ENCODE measurements at places on chromosomes 3 and 15.

DNA sequence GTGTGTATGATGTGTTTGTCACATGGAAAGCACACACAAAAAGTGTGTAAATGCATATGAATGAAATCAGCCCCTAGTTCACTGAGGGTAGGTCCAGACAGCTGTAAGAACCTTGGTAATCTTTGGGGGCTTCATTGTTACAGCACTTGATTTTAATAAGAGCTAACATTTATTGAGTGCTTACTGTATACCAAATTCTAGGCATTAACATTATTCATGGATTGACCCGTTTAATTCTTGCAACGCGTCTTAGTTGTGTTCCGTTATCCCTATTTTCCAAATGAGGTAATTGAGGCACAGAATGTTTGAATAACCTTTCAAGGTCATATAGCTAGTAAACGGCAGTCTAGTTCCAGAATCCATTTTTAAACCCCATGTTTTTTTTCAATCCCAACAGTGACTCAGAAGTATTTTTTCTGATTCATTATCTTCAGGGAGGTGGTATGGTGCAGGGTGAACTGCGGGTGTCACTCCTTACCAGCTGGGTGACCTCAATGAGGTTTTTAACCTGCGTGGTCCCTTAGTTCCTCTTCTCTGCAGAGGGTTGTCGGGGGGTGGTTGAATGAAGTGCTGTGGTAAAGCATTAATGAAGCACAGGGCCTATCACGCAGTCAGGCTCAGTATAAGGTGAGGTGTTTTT, 14.2 kb downstream of the RAB8B start:
- DNase-seq, result no peak

- no peak for DNase-seq
Observed at GRCh38 chr3:126998728-126999127, 15.8 kb downstream of the PLXNA1 start.

- DNase-seq, result no peak
Observed at GRCh38 chr3:135237371-135238143, 442.5 kb downstream of the EPHB1 start.

DNA sequence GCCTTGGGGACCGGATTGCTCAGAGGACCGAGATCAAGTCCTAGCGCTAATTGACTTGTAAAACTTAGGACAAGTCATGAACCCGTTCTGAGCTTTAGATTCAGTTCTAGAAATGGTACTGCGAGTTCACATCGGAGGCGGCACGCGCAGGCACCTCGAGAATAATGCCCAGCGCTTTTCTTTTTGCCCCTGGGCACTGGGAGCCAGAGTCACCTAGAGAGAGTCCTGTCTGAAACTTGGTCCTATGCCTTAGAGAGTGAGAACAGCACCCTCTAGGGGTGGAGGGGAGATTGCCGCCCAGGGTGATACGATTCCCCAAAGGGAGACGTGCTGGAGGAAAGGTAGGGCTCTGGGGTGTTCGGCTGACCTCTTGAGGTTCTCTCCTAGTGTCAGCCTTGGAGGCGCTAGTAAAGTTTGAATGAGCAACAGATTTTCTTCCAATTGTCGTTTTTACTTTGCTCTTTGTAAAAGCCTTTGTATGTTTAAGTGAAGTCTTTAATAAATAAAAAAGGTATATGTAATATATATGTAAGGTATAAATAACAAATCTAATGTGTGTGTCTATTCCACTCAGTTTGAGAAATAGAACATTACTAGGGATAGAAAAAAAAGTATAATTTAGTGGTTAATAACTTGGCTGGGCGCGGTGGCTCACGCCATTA, 826 bp downstream of the EEF1AKMT4 start:
- DNase-seq, result peak; percentile 76

DNA sequence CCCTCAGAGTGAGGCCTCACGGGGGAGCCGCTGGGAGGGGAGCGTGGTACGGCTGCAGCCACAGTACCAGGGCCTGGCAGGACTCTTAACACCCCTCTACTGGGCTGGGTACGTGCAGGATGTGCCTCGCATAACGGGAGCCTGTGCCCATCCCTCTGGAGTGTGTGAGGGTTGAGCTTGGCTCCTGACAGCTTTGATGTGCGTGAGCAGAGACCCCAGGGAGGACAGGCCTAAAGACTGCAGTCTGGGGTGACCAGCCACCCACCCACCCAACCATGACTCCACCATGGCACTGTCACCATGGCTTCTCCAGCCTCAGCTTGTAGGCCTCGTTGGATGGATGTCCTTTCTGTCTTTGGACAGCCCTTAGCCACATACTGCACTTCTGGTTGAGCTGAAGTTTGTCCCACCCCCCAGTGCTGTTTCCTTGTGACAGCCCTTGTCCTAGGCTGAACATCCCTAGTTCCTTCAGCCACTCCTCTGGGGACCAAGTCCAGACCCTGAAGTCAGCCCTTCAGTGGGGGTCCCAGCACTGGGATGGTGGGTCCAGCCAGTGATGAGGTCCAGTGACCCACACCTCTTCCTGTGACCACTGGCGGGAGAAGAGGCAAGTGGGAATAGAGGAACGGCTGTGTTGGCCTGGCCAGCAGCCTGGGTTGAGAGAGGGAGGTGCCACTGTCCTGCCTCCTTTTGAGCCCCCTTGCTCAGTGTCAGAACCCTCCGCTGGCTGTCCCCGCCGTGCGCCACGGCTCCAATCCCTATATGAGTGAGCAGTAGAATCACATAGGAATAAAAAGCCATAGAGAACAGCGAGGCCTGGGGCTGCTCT, 6.1 kb downstream of the GLYCTK start:
- DNase-seq, result no peak

GRCh38 chr3:45657853-45658252, 31.3 kb upstream of the SACM1L start:
- no peak for DNase-seq

GRCh38 chr3:168383573-168383972, 287.8 kb upstream of the GOLIM4 start:
- DNase-seq, result no peak

DNA sequence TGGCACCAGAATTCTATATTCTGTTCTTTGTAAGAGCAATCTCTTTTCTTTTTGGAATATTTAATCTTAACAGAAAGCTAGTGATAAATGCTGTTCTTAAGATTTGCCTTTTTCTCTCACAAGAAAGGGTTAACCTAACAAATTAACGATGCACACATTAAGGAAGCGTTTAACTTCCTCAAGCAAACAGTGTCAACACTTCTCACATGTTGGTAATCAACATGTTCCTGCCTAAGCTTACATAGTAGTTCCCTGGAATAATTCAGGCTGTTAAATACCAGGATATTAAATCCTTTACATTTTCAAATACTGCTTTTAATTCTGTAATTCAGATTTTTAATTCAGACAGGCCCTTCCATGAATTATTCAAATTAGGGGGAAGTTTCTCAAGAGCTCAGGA, 67.4 kb upstream of the RPL35A start:
- no peak for DNase-seq

DNA sequence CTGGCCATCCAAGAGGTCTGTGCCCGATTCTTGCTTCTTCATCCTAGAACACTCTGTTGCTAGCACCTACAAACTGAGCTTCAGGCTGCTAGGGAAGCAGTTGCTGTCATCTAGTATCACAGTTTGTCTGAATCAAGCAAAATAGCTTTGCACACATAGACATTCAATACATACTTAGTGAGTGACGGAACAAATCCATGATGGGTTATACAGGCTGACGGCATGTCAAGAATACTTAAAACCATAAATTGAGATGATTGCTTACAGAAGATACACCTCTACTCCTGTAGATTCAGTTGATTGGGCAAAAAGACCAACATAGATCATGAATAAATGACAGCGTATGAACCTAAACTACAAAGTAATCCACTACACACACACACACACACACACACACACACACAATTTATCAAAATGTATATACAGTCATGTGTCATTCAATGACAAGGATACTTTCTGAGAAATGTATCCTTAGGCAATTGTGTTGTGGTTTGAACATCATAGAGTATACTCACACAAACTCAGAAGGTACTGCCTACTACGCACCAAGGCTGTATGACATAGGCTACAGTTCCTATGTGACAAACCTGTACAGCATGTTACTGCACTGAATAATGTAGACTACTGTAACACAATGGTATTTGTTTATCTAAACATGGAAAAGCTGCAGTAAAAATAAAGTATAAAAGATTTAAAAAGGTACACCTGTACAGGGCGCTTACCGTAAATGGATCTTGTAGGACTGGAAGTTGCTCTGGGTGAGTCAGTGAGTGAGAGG, 14.4 kb upstream of the HEG1 start:
- no peak for DNase-seq

DNA sequence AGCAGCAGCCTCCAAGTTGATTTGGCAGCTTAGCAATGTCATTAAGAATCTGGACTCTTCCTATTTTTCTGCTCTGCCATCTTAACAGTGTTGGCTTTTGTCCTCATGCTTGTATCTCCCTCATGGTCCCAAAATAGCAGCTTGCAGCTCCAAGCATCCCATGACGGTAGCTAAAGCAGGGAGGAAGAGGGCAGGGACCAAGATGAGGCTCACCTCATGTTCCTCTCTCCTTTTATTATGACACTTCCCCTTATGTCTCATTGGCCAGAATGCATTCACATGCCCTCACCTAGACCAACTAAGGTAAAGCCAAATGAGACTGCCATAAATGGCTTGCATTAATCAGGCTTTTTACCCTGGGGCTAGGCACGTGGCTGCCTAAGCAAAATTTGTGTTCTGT, 382.4 kb downstream of the SHQ1 start:
- DNase-seq, result no peak

DNA sequence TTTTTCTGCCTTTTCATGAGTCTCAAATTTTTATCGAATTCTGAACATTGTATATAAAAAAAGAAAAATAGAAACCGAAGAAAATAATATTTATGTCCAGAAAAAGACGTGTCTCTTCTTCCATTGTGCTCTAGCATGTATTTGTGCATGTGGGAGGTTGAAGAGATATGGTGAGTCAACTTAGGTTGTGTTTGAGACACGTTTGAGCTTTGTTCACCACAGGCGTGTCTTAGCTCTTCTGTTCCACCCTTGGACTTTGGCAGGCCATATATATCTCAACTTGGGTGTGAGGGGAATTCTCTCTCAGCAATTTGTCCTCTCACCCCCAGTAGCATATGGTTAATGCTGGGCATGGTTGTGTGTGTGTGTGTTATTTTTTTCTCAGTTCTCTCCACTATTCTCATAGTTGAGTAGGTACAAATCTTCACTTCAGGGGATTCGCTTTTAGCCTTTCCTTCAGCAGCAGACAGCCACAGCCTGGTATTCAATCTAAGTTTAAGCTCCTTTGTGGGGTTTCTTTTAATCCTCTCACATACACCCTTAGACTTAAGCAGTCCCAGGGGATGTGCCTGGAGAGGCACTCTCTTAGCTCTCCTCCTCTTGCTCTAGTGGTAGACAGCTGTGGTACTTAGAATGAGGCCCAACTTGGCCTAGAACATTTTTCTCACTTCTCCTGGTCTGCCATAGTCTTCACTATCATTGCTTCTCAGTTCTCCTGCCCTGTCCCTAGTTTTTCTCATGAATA, 286.5 kb upstream of the RBMS3 start:
- DNase-seq, result no peak

DNA sequence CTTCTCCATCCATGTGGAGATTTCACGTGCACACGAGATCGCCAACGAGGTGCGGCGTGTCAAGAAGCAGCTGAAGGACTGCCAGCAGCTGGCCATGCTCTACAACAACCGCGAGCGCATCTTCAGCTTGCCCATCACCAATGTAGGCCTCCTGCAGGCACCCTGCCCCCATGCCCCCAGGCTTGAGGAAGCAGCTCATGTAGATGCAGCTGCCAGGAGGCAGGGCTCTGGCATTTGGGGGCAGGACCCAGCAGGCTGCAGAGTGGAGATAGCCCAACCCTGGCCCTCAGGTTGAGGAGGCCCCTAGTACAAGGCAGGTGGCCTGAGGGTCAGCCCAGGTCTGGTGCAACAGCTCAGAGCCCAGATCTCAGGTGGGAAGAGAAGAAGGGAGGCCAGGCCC, 36.4 kb downstream of the DNAH1 start:
- no peak for DNase-seq

DNA sequence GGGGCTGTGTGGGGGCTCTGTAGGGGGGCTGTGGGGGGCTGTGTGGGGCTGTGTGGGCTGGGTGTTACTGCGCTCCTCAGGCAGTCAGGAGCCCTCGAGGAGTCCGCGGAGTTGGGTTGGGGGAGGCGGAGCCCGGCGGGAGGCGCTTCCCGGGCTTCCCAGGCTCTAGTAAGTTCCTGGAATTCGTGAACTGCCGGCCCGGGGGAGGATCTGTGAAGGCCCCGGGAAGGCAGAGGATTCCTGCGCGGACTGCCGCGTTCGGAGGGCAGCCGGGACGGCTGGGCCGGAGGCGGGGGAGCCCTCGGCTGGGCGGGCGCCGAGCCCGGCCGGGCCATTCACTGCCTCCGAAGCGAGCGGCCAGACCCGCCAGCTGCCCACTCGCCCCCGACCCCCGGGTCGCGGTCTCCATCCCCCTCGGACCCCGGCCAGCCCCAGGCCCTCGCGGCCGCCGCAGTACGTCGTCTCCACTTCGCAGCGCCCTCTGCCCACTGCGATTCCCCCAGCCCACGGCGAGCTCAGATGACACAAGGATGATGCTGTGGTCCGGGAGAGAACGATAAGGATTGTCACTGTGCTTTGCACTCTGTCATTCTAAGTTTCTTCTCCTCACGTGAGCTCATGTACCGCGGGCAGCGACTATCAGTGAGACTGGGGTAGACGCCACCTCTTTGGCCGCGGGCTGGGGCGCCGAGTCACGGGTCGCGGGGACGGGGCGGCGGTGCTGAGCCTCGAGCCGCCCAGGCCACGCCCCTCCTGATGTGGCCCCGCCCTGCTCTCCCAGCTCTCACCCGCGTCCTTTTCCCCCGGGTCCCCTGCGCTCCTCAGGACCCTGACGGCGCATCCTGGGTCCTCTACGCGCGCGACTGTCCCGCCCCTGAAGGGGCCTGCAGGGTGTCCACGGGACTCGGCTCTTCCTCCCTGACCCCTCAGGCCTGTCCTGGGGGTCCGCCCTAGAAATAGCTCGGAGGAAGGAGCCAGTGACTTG, 65.3 kb downstream of the KLF13 start:
- DNase-seq, result peak; percentile 72

GRCh38 chr3:188941103-188941502, 230.7 kb upstream of the TPRG1 start:
- no peak for DNase-seq

GRCh38 chr3:128178782-128179483, 25.7 kb downstream of the EEFSEC start:
- DNase-seq, result no peak

- no peak for DNase-seq
Observed at GRCh38 chr3:139434764-139435307, 41.5 kb downstream of the RBP2 start.

- no peak for DNase-seq
Observed at GRCh38 chr15:51099185-51099584, 4.5 kb upstream of the TNFAIP8L3 start.

DNA sequence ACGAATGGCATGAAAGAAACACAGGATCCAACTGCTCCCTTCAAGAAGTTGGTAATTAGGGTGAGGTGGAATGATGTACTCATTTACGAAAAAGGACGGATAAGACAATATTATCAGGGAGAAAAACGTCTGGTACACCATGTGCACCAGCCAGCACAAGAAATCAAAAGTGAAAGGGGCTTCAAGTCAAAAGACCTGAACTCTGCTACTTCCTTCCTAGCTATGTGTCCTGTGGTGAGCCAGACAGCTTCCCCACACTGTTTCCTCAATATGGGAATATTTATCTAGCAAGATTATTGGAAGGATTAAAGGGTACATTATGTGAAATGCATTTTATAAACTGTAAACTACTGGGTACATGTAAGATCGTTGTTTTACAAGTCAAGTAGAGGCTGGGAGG, 33.9 kb downstream of the RAB27A start:
- DNase-seq, result no peak

- no peak for DNase-seq
Observed at GRCh38 chr15:50046867-50047266, 72.2 kb downstream of the ATP8B4 start.
